NCI-H2029 (cell line): ENCODE measurements at places on chromosomes 1 and 21.
A peak's percentile ranks its signal among the peaks of the same experiment; 100 is the strongest.

- DNase-seq: no peak
These were observed 648.8 kb downstream of the PLA2G4A start for GRCh38 chr1:187477535-187477934.

GRCh38 chr1:46394872-46395465 lies 852 bp downstream of the FAAH start:
- DNase-seq: no peak

- DNase-seq: no peak
These were observed 14.4 kb upstream of the MAGI3 start for GRCh38 chr1:113375878-113376277.

DNA sequence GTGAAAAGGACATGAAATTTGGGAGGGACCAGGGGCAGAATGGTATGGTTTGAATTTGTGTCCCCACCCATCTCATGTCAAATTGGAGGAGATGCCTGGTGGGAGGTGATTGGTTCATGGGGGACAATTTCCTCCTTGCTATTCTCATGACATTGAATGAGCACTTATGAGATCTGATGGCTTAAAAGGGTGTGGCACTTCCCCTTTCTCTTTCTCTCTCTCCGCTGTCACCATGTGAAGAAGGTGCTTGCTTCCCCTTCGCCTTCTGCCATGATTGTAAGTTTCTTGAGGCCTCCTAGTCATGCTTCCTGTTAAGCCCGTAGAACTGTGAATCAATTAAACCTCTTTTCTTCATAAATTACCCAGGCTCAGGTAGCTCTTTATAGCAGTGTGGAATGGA lies 7.6 kb upstream of the GBP4 start:
- DNase-seq: no peak

- DNase-seq: no peak
These were observed 511.4 kb upstream of the B3GALT2 start for GRCh38 chr1:193697776-193698175.

- no peak for DNase-seq
These were observed 25.6 kb upstream of the TMCO2 start for GRCh38 chr1:40221977-40222772.

DNA sequence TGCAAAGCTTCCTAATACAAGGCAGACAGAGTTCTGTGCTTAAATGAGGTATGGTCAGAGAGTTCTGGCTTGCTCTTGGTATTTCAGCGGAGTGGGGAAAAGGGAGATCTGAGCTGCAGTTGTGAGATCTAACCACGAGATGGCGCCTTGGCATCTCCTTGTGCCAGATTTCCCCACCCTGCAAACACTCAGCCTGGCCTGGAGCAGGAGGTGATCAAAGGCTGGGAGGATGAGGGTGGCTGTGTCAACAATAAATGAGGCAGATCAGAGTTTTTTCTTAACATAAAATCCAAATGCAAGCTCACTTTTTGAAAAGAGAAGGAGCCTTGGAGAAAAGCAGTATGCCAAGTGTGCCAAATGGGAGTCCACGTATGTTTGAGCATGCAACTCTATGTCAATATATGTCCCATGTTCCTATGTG lies 4.1 kb upstream of the TFAP2E start:
- peak; percentile 40 for DNase-seq

DNA sequence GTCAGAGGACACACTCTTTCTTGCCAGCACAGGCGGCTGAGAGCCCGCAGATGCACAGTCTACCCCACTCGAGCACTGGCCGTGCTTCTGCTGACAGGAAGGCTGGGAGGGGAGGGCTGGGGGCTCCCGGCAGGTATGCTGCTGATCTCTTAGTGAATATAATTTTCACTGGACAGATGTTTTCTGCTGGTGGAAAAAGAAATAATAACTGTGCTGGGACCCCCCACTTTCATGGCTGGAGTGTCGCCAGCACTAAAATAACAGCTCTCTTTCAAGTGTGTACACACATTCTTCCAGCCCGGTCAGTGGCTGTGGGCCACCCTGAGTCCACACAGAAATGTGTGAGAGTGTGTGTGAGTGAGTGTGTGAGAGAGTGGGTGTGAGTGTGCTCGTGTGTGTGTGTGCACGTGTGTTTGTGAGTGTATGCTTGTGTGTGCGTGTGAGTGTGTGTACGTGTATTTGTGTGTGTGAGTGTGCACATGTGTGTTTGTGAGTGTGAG lies 167.7 kb upstream of the USP24 start:
- DNase-seq: no peak
